Peyer's patch (tissue), 4 donors: ENCODE measurements at places on chromosomes 16 and 17. TPM values are rescaled to one million over a fixed set of nuclear protein-coding genes. Genes with fewer than 3 reads are reported as not detected.

DNA sequence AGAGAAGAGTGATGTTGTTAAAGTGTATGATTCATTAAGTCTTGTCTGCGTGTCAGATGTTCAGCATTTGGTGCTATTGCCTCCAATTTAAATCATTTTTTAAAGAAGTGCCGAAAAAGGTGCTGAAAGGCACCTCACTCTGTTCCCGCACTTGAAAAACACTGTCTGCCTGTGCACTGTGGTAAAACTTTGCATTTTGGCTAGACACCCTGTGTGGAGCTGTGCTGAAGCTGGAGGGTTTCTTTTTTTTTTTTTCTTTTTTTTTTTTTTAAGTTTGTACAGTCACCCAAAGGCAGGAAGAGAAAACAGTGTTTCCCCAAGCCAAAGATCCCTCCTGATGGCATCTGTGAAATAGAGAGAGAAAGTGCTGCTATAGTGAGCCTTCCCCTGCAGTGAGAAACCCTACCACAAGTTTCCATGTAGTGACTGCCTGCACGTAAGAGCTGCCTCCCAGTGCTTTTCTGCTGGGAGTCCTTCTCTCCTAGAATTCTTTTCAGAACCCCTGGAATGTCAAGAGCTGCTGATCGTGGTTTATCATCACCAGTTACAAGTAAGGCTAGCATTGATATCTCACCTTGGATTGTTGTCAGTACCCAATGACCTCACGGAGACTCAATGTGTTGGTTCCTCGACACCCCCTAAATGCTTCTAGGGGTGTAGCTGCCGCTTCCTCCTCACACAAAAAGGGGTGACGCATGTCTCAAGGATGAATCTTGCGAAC lies 116.0 kb upstream of the SOX9 start:
- H3K27me3 ChIP-seq = no peaks in the 10 kb centered on the region
- no peak for DNase-seq
- H3K4me3 ChIP-seq = no peak overlapping the region

GRCh38 chr16:88515925-88516594 lies 54.1 kb upstream of the ZC3H18 start:
- H3K36me3 ChIP-seq = no peaks in the 10 kb centered on the region
- no peak for DNase-seq
- H3K27ac ChIP-seq = no peak overlapping the region
- no peaks in the 10 kb centered on the region for H3K27me3 ChIP-seq

WNK4 gene
- 41.3 TPM for total RNA-seq

DNA sequence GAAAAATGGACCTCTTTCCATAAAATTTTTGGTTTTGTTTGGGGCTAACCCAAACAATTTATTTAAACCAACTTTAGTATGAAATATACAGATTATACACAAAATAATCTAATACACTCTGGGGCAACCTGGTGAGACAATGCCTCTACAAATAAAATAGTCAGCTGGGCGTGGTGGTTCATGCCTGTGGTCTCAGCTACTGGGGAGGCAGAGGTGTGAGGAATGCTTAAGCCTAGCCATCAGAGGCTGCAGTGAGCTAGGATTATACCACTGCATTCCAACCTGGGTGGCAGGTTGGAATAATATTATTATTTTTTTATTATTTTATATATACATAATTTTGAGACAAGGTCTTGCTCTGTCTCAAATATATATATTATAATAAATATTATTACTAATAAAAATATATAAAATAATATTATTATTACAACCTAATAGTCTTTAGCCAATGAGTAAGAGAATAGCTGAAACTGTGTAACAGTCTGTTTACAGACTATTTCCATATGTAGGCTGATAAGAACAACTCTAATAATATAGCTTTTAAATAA lies 50.5 kb downstream of the GLG1 start:
- DNase-seq = no peak
- no peaks in the 10 kb centered on the region for H3K4me1 ChIP-seq
- no peaks in the 10 kb centered on the region for H3K27me3 ChIP-seq

GRCh38 chr16:88298833-88299745 lies 83.7 kb upstream of the ZNF469 start:
- no peak overlapping the region for H3K4me3 ChIP-seq
- H3K4me1 ChIP-seq = no peaks in the 10 kb centered on the region
- H3K27me3 ChIP-seq = no peaks in the 10 kb centered on the region
- no peak for DNase-seq
- no peaks in the 10 kb centered on the region for H3K36me3 ChIP-seq

DNA sequence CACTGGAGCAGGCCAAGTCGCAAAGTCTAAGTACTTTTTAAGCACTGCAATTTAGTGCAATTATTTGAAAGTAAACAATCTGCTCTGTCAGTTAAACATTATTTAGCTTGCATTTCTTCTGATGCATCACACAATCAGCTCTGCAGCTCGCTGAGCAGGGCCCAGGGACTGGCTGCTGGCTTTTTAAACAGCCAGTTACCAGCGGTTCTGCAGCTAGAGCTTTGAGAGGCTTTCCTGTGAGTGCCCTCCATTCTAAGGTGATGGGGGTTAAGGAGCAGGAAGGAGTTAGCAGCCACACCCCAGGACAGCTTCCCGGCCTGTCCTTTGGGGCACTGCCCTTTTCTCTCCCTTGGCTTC lies 154.3 kb downstream of the SALL1 start:
- no peak overlapping the region for H3K4me3 ChIP-seq
- H3K27me3 ChIP-seq = no peaks in the 10 kb centered on the region
- H3K4me1 ChIP-seq = no peaks in the 10 kb centered on the region
- DNase-seq = no peak

TP53TG3C gene
- total RNA-seq = not detected

EPOP gene
- total RNA-seq = 0.54 TPM

- no peak overlapping the region for H3K27ac ChIP-seq
- no peaks in the 10 kb centered on the region for H3K27me3 ChIP-seq
- H3K36me3 ChIP-seq = no peaks in the 10 kb centered on the region
- no peak overlapping the region for H3K4me3 ChIP-seq
- H3K4me1 ChIP-seq = no peaks in the 10 kb centered on the region
These were observed 16.0 kb upstream of the ITGB4 start for GRCh38 chr17:75704963-75705875.

CA7 gene
- 24.7 TPM for total RNA-seq

OR2C1 gene
- not detected for total RNA-seq

DNA sequence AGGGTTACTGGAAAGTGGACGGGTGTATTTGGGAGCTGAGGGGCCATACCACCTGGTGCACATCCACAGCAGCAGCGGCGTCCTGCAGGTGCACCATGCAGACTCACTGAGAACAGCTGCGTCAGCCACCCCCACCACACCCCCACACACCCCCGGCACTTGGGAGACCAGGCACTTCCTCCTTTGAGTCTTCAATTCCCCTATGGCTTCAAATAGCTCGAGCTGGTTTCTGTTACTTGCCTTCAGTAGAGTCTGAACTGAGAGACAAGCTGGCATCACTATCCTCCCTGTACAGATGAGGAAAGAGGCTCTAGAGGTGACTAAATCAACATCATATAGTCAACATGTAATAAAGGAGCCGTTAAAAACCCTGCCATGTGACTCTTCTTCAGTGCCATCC lies 15.4 kb downstream of the CUEDC1 start:
- no peak overlapping the region for H3K4me3 ChIP-seq
- H3K27me3 ChIP-seq = no peaks in the 10 kb centered on the region
- H3K4me1 ChIP-seq = no peaks in the 10 kb centered on the region

GRCh38 chr16:17529982-17530760 lies 59.4 kb upstream of the XYLT1 start:
- H3K4me1 ChIP-seq = no peaks in the 10 kb centered on the region
- peak; percentile 47 for DNase-seq
- peak overlapping the region; percentile 22 for H3K4me3 ChIP-seq
- H3K27me3 ChIP-seq = no peaks in the 10 kb centered on the region
- no peaks in the 10 kb centered on the region for H3K36me3 ChIP-seq
- no peak overlapping the region for H3K27ac ChIP-seq
